ENCODE measurements at places on chromosomes 7 and 10.

- no peak for DNase-seq
Observed at GRCh38 chr7:139294951-139295575, 46.1 kb upstream of the FMC1 start.

- no peak for DNase-seq
Observed at GRCh38 chr10:132648851-132649528, 111.4 kb downstream of the INPP5A start.

DNA sequence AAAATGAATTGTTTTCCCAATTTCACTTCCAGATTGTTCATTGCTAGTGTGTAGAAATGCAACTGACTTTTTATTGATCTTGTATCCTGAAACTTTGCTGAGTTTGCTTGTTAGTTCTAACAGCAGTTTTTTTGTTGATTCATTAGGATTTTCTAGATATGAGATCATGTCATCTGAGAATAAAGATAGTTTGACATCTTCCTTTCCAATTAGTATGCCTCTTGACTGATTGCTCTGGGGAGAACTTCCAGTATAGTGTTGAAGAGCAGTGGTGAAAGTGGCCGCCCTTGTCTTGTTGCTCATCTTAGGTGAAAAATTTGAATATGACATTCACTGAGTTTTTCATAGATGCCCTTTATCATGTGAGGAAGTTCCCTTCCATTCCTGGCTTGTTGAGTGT is 11.9 kb upstream of the SUN1 start:
- no peak for DNase-seq

GRCh38 chr10:32163071-32163761 is 107.0 kb upstream of the KIF5B start:
- DNase-seq, result no peak

DNA sequence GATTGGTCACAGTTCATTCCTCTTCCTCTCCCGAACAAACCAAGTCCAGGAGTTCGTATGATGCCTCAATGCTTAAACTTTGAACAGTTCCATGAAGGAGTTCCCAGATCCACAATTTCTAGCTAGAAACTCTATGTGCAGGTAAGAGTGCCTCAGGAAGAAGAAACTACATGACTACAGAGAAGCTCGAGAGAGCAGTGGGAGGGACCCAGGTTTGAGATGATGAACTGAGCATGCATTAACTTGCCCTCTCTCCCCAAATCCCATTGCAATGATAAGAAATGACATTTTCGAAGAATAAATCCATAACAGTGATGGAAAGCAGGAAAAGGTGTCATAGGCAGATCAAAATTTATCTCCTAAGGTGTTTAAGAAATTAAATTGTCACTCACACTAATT is 140.6 kb upstream of the JCAD start:
- no peak for DNase-seq

- DNase-seq, result no peak
Observed at GRCh38 chr7:155484483-155485399, 26.8 kb downstream of the EN2 start.

GRCh38 chr10:29608062-29608461 is 26.7 kb downstream of the SVIL start:
- DNase-seq, result no peak

DNA sequence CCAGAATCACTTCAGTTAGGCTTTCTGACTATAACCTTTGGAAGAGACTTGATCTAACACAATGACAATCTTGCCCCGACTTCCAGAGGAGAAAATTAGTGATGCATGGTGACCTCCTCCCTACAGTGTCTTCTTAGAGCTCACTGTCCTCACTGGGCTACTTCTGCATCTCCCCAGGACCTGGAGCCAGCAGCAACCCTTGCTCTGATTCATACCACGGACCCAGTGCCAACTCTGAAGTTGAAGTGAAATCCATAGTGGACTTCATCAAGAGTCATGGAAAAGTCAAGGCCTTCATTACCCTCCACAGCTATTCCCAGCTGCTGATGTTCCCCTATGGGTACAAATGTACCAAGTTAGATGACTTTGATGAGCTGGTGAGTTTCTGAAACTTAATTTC is 12.6 kb downstream of the CPA2 start:
- no peak for DNase-seq

Measured in hindlimb muscle (tissue), 1 donor.